ENCODE measurements at places on chromosomes 16 and 17.
A peak's percentile ranks its signal among the peaks of the same experiment; 100 is the strongest.

GRCh38 chr17:47702391-47702995, 8.5 kb downstream of the TBKBP1 start:
- no peak for DNase-seq

DNA sequence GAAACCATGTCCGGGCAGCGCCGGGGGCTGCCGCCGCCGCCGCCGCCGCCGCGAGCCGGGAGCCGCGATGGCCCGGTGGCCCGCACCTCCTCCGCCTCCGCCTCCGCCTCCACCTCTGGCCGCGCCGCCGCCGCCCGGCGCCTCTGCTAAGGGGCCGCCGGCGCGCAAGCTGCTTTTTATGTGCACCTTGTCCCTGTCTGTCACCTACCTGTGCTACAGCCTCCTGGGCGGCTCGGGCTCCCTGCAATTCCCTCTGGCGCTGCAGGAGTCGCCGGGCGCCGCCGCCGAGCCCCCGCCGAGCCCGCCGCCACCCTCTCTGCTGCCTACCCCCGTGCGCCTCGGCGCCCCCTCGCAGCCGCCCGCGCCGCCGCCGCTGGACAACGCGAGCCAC, 587 bp downstream of the HS3ST4 start:
- no peak for DNase-seq

DNA sequence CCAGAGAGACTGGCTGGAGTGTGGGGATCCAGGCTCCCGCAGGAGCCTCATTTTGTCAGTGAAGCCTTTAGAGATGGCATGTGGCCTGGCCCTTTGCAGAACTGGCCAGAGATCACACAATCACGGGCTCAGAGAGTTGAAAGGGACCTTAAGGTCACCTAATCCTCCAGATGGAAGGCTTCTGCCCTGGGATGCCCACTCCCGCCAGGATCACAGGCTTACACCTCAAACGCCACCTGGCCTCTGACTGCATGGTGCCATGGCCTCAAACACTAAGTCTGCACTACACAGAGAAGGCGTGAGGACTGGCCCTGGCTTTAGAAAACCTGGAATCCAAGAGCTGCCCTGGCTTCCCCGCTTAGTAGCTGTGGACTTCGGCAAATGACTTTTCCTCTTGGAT, 306.8 kb upstream of the CCL2 start:
- no peak for DNase-seq

GRCh38 chr17:6679241-6679640, 27.7 kb downstream of the C17orf100 start:
- no peak for DNase-seq

- no peak for DNase-seq
Observed at GRCh38 chr17:4544135-4544950, 10.8 kb downstream of the MYBBP1A start.

- DNase-seq: no peak
Observed at GRCh38 chr17:66795486-66795885, 39.4 kb upstream of the CACNG5 start.

- DNase-seq: no peak
Observed at GRCh38 chr17:72545766-72546165, 424.9 kb downstream of the SOX9 start.

- no peak for DNase-seq
Observed at GRCh38 chr17:72600934-72601333, 480.1 kb downstream of the SOX9 start.

DNA sequence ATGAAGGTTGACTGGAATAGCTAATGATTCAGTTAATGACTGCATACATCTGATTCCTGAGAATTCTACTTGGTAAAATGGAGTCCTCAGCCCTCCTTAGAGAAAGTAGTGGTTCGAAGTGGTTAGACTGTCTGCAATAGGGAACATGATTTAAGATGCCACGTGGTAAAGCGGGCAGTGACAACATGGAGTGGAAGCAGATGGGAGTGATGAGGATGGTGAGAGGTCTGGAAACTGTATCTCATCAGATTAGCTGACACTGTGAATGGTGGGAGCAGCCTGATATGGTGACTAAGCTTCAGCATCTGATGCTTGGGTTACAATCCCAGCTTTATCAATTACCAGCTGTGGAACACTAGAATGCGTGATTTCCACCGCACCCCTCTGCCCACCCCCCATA, 8.4 kb downstream of the CDH11 start:
- no peak for DNase-seq

DNA sequence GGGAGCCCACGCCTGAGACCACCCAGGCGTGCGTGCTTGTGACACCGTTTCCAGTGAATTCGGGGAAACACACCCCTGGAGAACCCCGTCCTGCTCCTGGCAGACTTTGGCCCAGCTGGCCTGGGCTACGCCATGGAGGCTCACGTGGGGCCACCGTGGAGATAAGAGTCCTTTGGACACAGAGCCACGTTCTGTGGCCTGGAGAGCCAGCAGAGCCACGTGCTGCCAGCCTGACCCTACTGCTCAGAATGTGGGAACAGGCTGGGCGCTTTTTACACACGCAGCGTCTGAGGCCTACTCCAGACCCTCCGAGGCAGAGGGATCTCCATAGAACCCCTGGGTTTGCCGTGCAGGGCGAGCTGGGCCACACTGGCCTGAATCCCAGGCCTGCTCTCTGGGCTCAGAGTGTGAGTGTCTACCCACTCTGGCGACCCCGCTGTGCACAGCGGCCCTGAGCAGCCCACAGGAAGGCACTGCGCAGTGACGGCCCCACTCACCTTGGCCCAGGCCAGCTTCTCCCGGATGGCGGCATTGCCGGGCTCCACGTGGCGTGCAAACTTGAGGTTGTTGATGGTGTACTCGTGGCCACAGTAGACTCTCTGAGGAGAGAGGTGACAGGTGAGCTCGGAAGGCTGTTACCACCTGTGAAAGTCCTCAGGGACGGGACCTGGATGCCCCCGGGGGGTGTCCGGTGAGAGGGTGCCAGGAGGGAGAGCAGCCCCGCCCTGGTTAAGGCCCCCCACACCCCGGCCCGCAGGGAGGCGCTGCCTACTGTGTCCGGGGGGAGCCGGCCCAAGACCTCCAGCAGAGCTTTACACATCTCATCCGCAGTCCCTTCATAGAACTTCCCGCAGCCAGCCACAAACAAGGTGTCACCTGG, 10.0 kb downstream of the HAGH start:
- DNase-seq: no peak

DNA sequence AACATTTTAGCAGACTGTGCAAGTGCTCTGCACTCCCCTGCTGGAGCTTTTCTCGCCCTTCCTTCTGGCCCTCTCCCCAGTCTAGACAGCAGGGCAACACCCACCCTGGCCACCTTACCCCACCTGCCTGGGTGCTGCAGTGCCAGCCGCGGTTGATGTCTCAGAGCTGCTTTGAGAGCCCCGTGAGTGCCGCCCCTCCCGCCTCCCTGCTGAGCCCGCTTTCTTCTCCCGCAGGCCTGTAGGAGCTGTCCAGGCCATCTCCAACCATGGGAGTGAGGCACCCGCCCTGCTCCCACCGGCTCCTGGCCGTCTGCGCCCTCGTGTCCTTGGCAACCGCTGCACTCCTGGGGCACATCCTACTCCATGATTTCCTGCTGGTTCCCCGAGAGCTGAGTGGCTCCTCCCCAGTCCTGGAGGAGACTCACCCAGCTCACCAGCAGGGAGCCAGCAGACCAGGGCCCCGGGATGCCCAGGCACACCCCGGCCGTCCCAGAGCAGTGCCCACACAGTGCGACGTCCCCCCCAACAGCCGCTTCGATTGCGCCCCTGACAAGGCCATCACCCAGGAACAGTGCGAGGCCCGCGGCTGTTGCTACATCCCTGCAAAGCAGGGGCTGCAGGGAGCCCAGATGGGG, 3.1 kb downstream of the GAA start:
- DNase-seq: no peak

DNA sequence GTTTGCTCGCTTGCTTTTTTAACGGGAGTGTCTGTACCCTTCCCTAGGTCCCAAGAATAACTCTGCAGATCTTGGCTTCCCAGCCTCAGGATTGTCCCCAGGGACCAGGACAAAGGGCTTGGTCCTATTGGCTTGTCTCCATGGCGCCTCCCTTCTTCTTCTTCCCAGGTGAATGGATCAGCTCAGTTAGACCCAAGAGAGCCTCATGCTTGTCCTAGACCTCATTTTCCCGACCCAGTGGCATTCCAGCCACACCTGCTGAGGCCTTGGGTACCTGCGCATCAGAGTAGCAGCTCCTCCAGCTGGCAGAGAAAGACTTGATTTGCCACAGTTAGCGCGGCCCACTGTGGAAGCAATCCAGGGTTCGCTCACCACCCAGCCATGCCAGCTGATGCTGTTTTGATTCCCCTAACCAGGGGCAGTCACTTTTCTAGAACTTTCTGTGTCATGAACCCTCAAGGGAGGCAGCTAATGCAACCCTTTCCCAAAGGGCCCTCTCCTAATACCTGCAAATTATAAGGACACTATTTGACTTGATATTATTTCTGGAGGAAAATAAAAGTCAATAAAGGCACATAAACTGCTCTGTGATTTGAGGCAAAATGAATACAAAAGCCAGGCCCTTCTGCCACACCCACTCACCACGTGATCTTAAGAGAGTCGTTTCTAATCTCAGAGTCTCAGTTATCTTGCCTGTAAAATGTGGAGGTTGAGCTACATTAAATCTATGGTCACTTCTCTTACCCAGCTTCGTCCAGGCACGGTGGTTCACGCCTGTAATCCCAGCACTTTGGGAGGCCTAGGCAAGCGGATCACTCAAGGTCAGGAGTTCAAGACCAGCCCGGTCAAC, 13.9 kb downstream of the GPR142 start:
- no peak for DNase-seq

DNA sequence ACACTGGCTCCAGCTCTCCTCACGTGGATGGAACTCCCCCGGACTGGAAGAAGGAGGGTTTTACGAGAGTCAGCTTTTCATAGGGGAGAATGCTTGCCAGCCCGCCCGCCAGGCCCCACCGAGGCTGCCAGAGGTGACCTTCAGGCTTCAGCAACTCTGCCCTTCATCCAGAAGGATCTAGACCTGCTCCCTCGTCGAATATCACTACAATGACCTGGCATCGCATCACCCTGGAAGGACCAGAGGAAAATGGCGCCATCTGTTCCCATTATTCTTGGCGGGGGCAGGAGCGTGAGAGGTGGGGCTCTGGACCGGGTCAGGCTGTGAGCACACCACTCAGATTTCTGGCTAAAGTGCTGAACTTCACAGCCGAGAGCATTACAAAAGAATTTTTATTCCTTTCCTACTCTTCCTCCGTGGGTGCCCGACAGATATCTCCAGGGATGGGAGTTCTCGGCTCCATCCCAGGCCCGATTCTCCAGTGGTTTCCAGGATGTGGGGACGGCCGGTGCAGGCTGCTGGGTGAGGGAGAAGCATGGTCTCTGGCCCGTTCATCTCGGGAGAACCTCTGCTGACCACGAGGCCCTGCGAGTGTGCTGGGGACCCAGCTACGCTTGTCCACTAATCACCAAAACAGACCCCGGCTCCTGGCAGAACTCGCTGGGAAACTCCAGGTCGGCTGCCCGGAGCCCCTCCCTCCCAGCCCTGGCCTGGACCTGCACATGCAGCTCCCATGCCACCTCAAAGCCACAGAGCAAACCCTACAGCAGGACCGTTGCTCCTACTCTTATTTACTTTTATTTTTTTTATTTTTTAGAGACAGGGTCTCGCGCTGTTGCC, 36.8 kb upstream of the ZNF469 start:
- DNase-seq: no peak

DNA sequence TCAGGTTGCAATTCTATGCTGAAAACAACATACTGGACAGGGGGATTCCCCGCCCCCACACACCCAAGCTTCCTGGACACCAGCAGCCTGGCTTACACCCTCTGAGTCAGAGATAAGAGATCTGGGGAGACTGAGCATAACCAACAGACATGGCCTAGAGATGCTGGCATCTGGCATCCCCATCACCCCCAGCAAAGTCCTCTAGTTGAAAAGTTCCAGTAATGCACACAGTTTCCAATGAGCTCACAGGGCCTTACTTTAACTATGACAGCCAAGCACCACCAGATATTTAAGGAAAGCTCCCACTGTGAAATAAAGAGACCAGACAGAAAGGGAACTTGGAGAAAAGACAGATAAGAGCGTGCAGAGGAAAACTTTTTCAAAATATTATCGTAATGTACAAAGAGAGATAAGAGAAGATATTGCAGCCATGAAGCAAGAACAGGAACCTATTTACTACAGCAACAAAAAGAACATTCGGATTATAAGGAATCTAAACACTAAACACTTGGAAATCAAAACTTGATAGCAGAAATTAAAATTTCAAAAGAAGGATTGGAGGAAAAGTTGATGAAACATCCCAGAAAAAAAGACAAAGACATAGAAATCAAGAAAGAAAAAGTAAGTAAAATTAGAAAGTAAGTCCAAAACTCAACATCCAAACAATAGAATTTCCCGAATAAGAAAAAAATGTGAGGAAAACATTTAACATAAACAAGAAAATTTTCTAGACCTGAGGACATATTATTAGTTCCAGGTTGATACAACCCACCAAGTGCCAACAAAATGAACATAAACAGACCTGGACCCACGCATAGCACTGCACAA, 17.2 kb upstream of the ALOX15 start:
- DNase-seq: no peak

GRCh38 chr17:10166176-10166935, 32.0 kb downstream of the GAS7 start:
- DNase-seq: no peak

GRCh38 chr17:63423251-63423950, 22.7 kb downstream of the CYB561 start:
- no peak for DNase-seq

GRCh38 chr17:14871921-14872320, 393.2 kb downstream of the PMP22 start:
- DNase-seq: peak; percentile 8

- DNase-seq: no peak
Observed at GRCh38 chr16:49947907-49948678, 76.9 kb upstream of the CNEP1R1 start.

DNA sequence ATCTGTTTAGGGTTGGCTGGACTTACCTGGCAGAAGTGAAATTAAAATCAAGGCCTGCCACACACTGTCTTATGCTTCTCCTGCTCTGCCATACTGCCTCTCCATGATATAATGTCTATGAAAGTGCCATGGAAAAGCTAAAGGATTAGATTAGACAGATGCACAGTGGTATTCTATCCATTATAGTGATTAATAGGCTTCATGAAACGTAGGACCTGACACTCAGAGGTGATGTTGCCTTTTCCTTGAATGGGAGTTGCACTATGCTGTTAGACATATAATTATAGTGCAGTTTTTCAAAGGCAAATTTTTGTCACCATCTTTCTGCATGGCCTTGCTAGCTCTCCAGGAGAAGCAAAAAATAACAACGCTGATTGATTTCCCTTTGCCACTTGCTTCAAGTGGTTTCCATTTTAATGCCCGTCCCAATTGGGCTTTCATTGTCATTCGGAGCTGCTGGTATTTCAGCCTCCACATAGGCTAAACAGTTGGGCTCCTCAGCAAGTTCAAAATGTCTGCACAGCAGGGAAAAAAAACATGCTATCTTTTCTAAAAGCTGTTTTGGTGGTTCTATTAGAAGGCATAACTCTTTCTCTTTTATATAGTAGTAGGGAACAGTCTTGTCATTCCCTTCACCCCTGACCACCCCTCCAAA, 502.8 kb upstream of the GOT2 start:
- no peak for DNase-seq
